ENCODE measurements at places on chromosomes 12 and 14.

GRCh38 chr12:97805146-97805545, 342.5 kb downstream of the RMST start:
- DNase-seq, result no peak

DNA sequence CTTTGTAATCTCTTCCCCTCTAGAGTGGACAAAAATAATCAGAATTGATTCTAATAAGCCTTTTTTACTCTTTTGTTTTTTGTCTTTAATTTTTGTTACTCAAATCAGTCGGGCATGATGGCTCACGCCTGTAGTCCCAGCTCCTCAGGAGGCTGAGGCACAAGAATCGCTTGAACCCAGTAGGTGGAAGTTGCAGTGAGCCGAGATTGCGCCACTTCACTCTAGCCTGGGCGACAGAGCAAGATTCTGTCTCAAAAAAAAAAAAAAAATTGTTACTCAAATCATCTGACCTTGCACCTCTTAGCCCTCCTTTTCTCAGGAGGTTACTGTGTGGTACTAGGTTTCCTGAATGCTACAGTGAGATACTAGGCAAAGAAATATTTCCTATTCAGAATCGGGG, 280.6 kb downstream of the PDZRN4 start:
- no peak for DNase-seq

DNA sequence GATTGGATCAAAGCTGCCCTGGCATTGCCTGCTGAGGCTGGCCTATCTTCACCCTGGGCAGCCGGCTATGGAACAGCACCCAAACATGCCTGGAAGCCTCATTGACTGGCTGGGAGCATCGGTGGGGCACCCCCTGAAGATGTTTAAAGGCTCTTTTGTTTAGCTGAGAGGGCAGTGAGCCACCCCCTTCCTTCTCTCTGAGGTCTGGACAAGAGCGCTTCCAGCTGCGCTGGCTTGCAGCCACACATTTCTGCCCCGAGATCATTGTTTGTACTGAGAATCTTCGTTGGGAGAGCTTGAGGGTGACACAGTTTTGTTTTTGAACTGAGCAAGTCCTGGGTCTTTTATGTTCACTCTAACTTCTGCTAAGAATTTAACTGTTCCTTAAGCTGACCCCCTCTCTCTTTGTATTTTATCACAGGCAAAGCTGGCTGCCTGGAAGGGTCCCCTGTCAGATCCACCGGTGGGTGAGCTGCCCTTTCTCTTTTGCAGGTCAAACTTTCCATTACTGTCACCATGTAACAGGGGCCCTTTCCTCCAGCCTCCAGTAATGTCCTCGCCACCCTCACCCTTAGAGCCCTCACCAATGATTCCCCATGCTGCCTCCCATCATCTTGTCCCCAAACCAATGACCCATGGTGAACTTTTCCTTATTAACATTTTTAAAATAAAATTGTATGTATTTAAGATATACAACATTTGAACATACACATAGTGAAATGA, 212.2 kb downstream of the KIF26A start:
- no peak for DNase-seq

- no peak for DNase-seq
Observed at GRCh38 chr12:79071498-79071897, 206.9 kb downstream of the SYT1 start.

DNA sequence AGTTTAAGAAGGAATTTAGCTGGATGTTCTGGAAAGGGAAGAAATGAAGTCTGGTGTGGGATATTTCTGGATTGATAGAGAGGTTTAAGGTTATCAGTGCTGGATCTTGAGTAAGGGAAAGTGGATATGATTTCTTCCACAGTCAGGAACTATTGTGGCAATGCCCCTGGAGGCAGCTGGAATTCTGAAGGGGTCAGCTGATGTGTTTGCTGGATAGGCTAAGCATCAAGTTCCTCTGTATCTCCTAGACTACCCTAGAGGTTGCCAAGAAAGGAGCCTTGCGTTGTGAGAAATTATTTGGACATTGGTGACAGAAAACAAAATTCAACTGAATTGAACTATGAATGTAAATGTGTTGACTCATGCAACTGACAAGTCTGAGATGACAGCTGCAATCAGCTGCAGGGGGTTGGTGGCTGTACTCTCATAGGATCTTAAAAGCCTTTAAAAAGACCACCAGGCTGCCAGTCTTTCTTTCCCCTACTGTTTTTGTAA, 244.4 kb downstream of the ATXN7L3B start:
- DNase-seq, result no peak

DNA sequence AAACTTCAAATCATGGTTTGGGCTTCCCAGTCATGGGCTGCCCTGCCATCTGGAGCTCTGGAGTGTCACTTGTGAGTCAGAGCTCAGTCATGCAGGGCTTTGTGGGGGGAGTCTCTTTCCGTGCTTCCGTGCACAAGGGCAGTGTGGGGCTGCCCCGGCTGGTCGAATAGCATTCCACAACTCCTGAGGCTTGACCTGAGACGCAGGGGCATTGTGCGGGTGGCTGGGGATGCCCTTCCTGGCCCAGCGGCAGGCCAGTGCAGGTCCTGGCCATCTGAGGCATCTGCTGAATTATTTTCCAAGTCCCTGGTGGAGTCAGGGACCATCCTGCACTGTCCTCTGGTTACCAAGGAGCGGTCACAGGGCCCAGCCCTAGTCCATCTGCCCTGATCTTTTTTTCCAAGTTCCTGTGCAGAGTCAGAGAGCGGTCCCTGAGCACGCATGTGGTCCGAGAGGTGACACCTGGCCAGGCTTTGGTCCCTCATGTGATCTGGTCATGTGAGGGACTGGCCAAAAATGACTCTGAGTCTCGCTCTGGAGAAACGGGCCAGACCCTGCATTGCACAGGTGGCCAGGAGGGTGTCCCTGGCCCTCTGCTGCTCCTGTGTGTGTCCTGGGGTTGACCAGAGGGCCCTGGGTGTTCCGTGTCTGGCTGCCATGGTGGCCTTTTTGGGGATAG, 167.0 kb upstream of the ALG10B start:
- DNase-seq, result no peak

GRCh38 chr12:5956987-5957386, 11.9 kb upstream of the ANO2 start:
- no peak for DNase-seq

- no peak for DNase-seq
Observed at GRCh38 chr12:70540996-70541395, 96.2 kb downstream of the PTPRB start.

DNA sequence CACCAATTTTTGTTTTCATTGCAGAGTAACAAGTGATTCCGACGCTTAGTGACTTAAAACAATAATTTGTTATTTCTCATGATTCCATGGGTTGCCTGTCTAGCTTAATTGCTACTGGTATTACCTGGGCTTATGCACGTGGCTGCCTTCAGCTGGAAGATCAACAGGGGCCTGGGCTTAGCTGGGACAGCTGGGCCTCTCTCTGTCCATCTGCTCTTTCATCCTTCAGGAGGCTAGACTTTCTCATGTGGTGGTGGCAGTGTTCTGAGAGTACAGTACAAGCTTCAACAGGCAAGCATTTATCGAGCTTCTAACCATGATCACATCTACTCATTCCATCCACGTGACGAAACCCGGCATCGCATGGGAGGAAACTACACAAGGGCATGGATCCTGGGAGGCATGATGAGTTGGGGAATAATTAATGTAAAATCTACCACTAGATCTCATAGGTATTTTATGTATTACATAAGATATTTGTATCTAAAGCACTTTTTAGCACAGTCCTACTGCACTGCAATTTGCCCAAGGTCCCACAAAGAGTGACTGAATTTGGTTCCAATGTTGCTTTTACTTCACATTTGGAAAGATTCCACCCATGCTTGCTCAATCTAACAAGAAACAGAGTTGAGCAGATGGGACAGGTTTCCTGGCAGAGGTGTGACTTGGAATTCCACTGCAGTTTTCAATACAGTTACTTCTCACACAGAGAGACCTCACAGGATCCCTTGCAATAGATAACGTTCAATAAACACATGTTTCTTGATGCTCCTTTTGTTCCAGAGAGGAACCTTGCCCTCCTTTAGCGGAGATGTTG, 153.1 kb upstream of the FRMD6 start:
- no peak for DNase-seq

DNA sequence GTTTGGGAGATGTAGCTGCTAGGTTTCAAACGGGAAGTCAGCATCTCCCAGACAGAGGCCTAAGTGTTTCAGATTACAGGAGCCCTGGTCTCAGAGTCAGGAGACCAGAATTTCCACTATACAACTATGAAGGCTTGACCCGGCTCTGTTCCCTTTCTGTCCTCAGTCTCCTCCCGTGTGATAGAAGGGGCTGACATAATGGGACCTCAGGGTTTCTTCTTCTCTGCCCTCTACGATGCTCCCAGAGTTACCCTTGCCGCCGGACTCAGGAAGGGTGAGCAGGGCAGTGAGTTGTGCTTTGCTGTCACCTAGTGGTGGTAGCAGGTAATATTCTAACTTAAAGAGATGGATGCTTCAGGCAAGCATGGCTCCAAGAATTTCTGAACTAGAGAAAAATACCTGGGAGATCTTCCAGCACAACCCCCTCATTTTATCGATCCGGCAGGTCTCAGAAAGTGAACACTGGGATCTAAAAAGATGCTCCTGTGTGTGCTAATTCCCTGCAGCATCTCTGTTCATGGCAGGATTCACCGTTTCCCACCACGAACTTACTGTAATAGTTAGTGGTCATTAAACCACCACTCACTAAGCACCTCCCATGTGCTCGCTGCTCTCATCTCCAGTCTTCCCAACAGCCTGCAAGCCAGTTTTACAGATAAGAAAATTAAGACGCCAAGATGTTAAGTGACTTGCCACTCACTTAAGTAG, 84.4 kb downstream of the VWF start:
- peak; percentile 38 for DNase-seq

GRCh38 chr14:77950371-77951063, 150.6 kb downstream of the ADCK1 start:
- DNase-seq, result no peak

GRCh38 chr12:20367583-20368113, 689 bp upstream of the PDE3A start:
- DNase-seq, result no peak

GRCh38 chr12:56766535-56766934, 3.4 kb downstream of the HSD17B6 start:
- no peak for DNase-seq

DNA sequence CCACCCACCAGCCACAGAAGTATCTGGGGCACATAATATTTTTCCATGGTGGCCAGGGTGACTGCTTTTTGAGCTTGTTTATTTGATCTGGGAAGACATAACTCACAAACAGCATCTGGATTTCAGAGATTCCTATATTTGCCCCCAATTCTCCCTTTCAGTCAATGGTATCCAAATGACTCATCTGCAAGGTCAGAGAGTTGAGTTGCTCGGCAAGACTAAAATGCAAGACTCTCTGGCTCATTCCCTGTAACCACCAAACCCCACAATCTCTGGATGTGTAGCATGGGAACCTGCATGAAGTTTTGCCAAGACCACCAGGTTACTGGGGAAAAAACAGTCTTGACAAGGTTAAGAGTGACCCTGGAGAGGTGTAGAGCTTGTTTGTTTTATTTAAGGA, 174.9 kb upstream of the FAR2 start:
- DNase-seq, result no peak

- DNase-seq, result no peak
Observed at GRCh38 chr12:77979597-77980250, 149.0 kb downstream of the NAV3 start.

GRCh38 chr14:34436960-34437728, 24.9 kb downstream of the SPTSSA start:
- DNase-seq, result no peak

DNA sequence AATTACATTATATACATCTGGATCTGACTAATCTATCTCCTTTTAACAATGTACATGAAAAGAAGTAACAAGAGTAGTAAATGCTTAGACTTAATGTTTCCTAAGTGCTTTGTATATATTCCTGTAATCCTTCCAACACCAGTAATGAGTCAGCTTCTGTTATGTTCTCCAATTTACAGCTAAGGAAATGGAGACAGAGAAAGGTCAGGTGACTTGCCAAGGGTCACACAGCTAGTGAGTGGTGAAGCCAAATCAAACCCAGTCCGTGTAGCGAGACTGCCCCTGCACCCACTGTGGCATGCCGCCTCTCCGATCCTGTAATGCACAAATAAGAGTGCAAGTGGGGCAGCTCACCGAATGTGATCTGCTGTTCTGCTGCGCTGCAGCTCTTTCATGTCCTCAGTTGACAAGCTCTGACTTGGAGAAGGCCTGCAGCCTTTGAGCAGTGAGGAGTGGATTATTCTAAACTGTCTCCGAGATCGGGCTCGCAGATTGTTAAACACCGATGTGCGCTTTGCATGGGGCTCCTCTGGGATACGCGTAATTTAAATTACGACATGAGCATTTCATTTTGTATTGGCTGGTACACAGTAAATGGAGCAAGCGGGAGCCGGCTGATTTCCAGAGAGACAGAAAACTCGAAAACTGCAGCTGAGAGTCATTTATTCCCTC, 65.1 kb upstream of the KTN1 start:
- no peak for DNase-seq

DNA sequence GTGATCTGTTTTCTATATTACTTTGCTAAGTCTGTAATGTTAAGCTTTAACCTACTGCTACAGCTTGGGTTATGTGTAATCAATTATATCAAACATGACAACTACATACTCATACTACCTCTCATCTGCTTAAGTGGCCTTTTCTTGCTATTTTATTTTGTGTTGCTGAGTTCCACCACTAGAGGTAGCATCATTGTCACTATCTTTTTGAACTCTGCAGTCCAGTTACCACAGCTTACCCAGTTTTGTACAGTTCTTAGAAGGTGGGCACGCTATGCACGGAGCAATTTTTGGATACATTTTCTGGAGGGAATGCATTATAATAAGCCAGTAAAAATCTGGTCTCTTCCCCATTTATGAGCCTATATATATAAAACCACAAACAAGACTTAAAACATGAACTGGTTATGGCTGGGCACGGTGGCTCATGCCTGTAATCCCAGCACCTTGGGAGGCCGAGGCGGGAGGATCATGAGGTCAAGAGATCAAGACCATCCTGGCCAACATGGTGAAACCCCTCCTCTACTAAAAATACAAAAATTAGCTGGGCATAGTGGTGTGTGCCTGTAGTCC, 48.5 kb downstream of the SAV1 start:
- no peak for DNase-seq

DNA sequence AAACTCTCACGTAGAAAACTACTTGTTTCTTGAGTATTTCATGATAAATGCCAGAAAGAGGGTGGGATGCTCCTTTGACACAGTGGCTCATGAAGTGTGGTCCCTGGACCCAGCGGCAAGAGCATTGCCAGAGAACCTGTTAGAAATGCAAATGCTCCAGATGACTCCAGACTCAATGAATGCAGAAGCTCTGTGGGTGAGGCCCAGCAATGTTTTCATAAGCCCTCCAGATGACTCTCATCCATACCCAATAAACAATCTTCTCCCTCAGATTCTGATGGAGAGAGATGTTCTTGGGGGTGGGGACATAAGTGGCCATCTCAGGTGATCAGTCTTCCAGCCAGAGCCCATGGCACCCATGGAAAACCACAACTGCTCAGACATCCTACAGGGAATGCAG, 88.9 kb downstream of the SMOC1 start:
- no peak for DNase-seq

GRCh38 chr12:110037315-110037714, 11.0 kb downstream of the C12orf76 start:
- DNase-seq, result no peak

GRCh38 chr14:24422694-24423601, 6.5 kb downstream of the CBLN3 start:
- DNase-seq, result no peak

Measured in central memory CD4-positive, alpha-beta T cell (primary cell).